ENCODE measurements at places on chromosomes 4 and X.

DNA sequence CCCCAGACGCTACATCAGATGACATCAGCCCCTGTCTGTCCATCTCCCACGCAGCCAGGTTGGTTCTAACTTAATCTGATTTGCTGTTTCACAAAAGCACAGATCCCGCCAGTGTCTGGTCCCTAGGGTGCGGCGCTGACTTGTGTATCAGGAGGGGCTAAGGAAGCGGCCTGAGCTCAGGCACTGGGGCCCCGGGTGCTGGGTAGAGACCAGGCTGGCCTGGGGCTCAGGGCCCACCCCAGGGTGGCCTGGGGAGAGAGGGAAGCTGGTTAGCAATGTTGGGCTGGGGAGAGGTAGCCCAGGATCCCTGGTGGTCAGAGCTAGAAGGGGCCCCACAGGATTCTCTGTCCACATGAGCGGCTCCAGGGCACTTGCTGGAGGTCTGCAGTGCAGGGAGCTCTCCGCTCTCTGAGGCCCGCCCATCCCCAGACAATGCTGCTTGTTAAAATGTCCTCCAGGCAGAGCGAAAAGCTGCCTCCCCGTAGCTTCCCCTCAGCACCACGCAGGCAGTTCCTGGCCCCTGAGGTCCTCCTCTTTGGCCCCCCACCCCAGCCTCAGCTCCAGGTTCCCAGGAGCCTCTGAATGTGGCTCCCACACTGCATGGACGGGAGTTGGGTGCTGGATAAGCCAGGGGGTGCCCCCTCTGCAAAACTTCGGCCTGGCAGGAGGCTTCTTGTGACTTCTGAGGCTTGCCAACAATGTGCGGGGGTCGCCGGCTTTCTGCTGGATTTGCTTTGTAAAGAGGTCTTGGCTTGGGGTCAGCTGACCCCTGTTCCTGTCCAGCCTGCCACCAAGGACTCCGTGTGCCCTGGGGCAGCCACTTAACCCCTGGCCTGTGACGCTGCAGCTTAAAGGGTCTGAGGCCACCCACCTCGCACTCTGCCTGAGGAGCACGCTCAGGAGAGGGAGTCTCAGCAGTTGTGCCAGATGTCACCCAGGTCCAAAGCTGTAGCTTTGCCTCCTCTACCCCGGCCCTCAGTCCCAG lies 112.9 kb downstream of the CPZ start:
- no peak for DNase-seq

- DNase-seq: no peak
These were observed 144.4 kb upstream of the RADX start for GRCh38 chrX:106467422-106467821.

GRCh38 chr4:155489271-155489670 lies 112.5 kb upstream of the MAP9 start:
- no peak for DNase-seq

- no peak for DNase-seq
These were observed 78.0 kb downstream of the ACOX3 start for GRCh38 chr4:8362483-8362882.

DNA sequence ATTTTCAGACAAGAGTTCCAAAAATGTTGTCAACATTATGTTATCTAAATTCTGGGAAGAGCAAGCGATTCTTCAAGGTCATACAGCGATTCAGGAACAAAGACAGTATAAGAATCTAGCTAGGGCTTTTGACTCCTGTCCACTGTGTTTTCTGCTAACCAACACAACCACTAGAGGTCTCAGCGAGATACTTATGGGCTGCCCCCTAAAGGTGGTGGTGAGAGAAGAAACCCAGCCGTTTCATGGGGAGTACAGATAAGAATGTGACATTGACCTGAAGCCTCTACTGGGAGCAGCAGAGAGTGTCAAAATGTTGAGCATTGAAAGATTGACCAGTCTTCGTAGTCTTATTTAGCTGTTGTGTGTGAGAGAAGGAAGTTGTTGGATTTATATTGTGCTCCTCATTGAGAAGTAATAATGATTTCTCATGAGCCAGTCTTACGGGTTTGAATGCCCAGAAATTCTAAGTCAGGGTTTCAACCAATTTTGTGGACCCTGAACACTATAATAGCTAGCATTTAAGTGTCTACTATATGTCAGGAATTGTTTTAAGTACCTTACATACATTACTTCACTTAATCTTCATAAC lies 168.3 kb downstream of the SPRY1 start:
- DNase-seq: peak; percentile 64

- DNase-seq: no peak
These were observed 289.5 kb downstream of the GLUD2 start for GRCh38 chrX:121336831-121337421.

GRCh38 chrX:4277122-4277521 lies 563.7 kb upstream of the PRKX start:
- no peak for DNase-seq

GRCh38 chr4:81814987-81815541 lies 343.4 kb upstream of the RASGEF1B start:
- no peak for DNase-seq

DNA sequence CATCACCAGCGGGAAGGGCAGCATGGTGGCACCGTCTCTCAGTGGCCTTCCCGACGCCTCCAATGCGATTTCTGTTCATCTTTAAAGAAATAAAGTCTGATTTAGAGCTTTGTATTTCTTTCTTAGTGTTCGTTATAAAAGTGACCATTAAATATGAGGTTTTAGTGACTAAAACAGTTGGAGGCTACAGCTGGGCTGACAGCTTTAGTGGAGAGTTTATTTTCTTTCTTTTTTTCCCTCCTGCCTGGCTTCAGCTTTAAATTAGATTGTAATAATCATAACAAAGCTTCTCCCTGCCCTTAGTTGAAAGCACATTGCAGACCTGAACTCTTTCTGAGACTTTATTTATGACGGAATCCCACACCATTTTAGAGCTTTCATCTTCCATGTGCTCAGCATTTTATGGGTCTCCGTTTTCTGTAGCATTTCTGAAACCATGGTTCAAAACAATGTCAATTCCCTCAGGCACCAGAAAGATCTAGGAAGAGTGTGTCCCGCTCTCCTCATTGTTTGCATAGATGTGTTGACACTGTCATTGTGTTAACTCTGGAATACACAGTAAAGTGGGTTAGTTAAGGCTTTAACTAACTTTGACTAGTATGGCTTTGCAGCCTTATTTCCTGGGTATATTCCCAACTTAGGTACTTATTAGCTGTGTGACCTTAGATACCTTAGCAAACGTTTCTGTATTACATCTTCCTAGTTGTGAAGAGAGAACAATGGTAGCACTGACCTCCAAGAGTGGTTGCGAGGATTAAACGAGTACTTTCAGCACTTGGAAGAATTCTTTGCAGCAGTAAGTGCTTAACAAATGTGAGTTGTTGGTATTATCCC lies 97.4 kb upstream of the PGRMC2 start:
- DNase-seq: no peak
